ENCODE measurements at places on chromosomes 11 and 22.

GRCh38 chr11:8283465-8284230 is 20.0 kb upstream of the LMO1 start:
- DNase-seq, result peak; percentile 79
- no peak overlapping the region for H3K27ac ChIP-seq
- H3K4me1 ChIP-seq, result no peaks in the 10 kb centered on the region
- H3K4me3 ChIP-seq, result no peak overlapping the region
- no peaks in the 10 kb centered on the region for H3K36me3 ChIP-seq

- no peak overlapping the region for H3K4me3 ChIP-seq
- H3K36me3 ChIP-seq, result no peaks in the 10 kb centered on the region
- H3K27ac ChIP-seq, result no peak overlapping the region
- no peaks in the 10 kb centered on the region for H3K27me3 ChIP-seq
- DNase-seq, result no peak
- H3K4me1 ChIP-seq, result no peaks in the 10 kb centered on the region
These were observed 1081.6 kb downstream of the BRD1 start for GRCh38 chr22:48745842-48746788.

- no peaks in the 10 kb centered on the region for H3K27me3 ChIP-seq
- H3K27ac ChIP-seq, result no peak overlapping the region
These were observed 39.0 kb upstream of the BLID start for GRCh38 chr11:122154994-122155393.

- no peak overlapping the region for H3K4me3 ChIP-seq
- no peak overlapping the region for H3K27ac ChIP-seq
- H3K27me3 ChIP-seq, result no peaks in the 10 kb centered on the region
- DNase-seq, result no peak
- no peaks in the 10 kb centered on the region for H3K36me3 ChIP-seq
These were observed 48.2 kb downstream of the CSF2RB start for GRCh38 chr22:36961626-36962025.

DNA sequence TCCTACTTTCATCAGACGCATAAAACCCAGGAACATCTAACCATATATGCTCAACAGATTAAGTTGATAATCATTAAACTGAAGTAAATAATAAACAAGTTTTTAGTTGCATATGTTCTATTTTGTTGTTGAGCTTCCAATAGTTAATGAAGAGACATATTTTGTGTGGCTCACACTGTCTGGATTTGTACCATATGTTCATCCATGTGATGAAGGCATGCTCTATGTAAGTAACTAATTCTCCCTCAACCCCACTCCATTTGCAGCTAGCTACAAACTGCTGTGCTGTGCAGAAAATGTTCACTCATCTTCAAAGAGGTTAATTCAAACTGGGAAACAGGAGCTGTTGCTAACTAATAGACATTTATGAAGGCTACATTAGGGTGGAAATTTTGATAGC is 589.7 kb upstream of the LRRC4C start:
- H3K36me3 ChIP-seq, result no peaks in the 10 kb centered on the region
- no peak overlapping the region for H3K27ac ChIP-seq
- DNase-seq, result no peak
- H3K27me3 ChIP-seq, result no peaks in the 10 kb centered on the region
- H3K4me3 ChIP-seq, result no peak overlapping the region

Data from kidney (tissue), 22 donors.